ENCODE measurements at places on chromosomes 6 and 20.
A peak's percentile ranks its signal among the peaks of the same experiment; 100 is the strongest.

- peak; percentile 93 for DNase-seq
Measured at GRCh38 chr6:79544939-79545450, 7.8 kb upstream of the LCA5 start.

- DNase-seq = no peak
Measured at GRCh38 chr6:81612136-81612535, 140.3 kb downstream of the TENT5A start.

GRCh38 chr6:128149796-128150195, 248.9 kb upstream of the THEMIS start:
- no peak for DNase-seq

- DNase-seq = no peak
Measured at GRCh38 chr20:39021748-39022147, 59.6 kb downstream of the DHX35 start.

- no peak for DNase-seq
Measured at GRCh38 chr6:164533045-164533362, 776.4 kb downstream of the C6orf118 start.

- no peak for DNase-seq
Measured at GRCh38 chr20:8631271-8631670, 437.6 kb upstream of the PLCB4 start.

- no peak for DNase-seq
Measured at GRCh38 chr6:138500867-138501446, 1.7 kb upstream of the NHSL1 start.

- no peak for DNase-seq
Measured at GRCh38 chr6:51466427-51466826, 621.0 kb downstream of the PKHD1 start.

DNA sequence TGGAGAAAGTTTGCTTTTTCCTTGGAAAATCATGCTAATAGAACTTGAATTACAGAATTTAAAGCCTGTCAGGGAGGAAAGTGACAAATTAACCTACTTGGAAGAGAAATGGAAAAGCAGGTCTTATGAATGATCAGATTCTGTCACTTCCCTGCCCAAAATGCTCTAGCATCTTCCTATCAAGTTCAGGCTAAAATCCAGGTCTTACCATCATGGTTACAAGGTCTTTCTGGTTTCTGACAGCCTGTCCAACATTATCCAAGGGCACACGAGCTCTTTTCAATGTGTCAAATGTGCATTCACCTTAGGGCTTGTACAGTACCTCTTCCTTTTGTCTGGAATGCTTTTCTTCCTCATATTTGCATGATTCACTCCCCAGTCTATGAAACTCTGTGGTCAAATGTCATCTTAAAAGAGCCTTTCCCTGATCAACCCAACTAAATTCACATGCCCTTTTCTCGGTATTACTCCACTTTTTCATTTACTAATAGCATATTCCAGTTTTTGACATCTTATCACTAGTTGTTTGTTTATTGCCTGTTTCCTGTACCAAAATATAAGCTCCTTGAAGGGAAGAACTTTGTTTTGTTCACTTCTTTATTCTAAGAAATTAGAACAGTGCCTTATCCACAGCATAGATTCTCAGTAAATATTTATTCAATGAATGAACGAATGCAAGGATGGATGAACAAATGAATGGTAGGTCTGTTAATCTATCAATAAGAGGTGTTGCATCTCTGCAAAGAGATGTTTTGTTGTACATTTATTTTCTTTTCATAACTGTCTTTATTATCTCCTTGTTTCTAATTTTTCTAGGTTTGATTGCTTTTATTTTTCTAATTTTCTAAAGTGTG, 139.5 kb downstream of the BCAS1 start:
- DNase-seq = no peak

DNA sequence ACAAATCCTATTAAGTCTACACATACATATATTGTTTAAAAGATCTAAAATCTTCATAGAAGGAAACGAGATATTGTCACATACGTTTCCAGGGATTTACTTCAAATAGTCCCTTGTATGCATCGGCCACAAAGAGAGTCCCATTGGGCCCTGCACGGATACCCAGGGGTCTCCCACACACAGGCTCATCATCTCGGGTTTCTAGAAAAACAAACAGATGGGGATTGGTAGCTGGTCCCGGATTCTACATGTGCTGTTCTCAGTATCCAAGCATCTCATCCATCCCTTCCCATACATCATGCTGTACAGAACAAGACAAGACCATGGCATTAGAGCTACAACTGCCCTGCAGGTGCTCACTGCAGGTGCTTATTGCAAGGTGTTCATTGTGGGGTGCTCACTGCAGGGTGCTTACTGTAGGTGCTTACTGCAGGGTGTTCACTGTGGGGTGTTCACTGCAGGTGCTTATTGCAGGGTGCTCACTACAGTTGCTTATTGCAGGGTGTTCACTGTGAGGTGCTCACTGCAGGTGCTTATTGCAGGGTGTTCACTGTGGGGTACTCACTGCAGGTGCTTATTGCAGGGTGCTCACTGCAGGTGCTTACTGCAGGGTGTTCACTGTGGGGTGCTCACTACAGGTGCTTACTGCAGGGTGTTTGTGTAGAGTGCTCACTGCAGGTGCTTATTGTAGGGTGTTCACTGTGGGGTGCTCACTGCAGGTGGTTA, 21.0 kb downstream of the APMAP start:
- no peak for DNase-seq

GRCh38 chr6:138492113-138492512, 7.2 kb downstream of the NHSL1 start:
- DNase-seq = no peak

DNA sequence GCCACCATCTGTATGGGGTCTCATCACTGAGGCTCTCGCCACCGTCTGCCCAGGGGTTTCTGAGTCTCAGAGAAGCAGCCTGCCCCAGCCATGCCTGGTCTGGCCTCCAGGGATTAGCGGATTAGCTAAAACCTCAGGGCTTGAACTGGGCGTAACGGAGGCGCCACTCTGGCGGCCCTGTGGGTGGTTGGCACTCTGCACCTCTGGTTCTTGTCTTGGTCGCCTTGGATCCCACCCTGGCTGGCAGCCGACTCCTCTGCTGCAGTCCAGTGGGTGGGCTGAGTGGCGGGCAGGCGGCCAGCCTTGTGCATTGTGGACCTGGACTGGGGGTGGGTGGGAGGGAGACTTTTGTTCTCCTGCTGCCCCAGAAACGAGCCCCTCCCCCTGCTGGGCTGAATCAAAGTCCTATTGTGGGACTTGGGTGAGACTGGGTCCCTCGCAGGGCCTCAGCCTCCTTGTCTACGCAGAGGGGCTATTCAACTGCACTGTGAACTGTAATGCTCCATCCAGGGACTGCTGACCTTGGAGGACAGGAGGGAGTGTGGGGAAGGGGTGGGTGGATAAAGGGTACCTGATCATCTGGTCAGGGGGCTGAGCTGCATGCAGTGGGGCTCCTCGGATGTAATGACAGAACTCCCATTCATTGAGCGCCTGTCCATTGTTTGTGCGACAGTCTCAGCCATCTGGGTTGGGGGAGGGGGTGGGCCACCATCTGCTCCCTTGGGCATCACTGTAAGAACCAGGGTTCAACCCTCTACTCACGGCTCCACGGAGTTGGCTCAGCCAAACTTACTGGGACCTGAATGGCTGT, 23.9 kb downstream of the SUN5 start:
- DNase-seq = no peak

- no peak for DNase-seq
Measured at GRCh38 chr20:9417665-9418064, 96.7 kb upstream of the LAMP5 start.

DNA sequence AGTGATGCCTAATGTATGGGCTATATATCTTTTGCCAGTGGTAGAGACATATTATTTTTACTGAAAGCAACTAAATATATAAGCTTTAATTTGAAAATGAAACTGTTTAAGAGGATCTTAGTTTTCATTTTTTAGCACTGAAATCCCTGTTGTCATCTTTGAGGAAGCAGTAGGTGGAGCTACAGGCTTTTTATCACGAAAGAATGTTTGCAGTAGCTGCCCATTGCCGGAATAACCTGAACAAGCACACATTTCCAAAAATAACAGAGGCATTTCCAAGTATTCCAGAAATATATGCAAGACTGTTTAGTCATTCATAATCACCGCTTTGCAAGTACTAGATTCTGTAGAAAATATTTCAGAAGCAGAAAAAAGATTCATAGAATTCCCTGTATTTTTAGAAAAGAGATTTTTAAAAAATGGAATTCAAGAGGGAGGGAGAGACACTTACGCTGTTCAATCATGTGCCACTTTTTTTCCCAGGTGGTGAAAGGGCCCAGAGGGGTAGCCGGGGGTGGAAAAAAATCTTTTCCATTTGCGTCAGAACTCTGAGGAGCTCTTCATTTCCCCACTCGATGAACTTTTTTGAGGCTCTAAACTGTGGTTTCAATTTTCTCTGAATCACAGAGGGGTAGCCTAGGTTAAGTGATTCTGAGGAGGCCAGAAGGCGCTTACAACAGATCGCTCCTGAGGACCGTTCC, 142.5 kb upstream of the FERMT1 start:
- peak; percentile 2 for DNase-seq

DNA sequence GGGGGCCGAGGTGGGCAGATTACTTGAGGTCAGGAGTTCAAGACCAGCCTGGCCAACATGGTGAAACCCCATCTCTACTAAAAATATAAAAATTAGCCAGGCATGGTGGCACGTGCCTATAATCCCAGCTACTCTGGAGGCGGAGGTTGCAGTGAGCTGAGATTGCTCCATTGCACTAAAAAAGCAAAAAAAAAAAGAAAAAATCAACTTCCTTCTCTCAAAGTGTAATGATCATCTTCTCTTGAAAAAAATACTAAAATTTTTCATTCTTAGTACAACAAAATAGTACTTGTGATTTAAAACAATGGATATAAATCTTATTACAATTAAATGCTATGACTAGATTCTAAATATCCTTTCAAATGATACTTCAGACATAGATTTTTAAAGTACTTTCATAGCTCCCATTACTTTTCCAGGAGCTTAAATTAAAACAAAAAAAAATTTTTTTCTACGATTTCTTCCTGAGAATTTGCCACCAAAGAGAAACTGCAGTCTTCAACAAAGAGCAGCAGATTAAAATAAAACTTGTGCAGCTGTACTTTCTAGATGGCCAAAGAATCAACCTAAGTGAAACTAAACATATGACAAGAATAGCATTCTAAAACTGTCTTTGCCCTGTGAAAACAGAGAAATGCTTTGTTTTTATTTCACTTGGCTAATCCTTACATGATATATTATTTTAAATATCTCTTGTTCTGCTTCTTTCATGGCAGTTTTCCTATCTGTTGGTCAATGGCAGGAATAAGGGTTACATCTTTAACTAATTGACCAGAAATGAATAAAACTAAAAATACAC, 75.2 kb downstream of the MAP3K5 start:
- no peak for DNase-seq

DNA sequence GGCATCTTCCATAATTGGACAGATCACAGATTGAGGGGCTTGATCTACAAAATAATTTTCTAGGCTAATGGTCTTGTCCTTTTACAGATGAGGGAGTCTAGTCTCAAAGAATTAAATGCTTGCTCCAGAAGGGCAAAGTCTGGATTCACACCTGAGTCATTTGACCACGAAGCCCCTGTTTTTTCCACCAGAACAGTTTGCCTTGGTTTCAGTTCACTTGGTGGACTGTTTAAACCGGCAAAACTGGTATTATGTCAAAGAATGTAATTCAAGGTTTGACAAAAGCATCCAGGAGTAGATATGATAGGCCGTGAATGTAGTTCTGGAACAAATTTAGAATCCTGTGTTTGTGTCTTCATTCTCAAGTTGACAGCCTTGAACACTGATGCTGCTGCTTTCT, 3.3 kb downstream of the MYO6 start:
- DNase-seq = no peak

DNA sequence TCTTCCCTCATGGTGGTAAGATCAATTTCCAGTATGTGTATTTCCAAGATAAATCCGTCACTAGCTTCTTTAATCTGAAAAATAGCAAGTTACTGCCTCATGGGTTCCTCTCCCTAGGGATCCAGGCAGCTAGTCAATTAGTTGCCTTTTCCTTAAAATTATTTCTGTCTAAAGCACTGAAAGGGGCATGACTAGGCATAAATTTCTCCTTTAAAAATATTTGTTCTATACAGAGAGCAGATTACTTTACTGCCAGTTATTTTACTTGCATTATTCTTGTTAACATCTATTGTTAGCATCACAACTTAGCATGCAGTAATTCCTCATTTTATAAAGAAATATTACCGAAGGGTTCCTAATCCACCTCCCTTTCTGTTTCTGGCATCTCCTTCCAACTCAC, 1.4 kb downstream of the MTCL3 start:
- DNase-seq = no peak

GRCh38 chr6:128438393-128438792, 82.0 kb downstream of the PTPRK start:
- peak; percentile 32 for DNase-seq

- DNase-seq = peak; percentile 18
Measured at GRCh38 chr20:57594092-57594951, 25.9 kb downstream of the ZBP1 start.

- DNase-seq = no peak
Measured at GRCh38 chr6:22632581-22633145, 63.3 kb downstream of the HDGFL1 start.

DNA sequence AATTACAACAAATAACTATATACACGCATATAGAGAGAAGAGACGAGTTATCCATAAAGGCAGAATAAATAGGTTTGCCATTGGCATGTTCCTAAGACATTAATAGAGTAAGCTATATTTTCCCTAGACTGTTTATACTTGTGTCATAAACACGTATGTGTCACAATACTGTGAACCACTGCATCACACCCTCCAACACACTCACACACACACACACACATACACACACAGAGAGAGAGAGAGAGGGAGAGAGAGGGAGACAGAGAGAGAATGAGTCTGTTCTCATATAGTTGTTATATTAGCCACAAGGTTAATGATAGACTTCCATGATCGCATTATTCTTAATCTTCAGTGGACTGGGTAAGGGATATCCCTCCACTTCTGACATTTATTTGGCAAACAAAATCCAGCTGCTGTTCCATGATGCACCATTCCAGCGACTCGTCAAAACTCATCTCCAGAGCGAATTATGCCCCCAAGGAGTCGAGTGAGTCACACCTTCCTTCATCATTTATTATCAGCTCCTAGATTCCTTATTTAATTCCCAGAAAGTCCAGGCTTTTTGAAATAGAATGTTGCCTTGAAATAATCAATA, 82.8 kb upstream of the HIVEP1 start:
- DNase-seq = peak; percentile 32

GRCh38 chr6:104957301-104958177, 632 bp downstream of the LIN28B start:
- no peak for DNase-seq

DNA sequence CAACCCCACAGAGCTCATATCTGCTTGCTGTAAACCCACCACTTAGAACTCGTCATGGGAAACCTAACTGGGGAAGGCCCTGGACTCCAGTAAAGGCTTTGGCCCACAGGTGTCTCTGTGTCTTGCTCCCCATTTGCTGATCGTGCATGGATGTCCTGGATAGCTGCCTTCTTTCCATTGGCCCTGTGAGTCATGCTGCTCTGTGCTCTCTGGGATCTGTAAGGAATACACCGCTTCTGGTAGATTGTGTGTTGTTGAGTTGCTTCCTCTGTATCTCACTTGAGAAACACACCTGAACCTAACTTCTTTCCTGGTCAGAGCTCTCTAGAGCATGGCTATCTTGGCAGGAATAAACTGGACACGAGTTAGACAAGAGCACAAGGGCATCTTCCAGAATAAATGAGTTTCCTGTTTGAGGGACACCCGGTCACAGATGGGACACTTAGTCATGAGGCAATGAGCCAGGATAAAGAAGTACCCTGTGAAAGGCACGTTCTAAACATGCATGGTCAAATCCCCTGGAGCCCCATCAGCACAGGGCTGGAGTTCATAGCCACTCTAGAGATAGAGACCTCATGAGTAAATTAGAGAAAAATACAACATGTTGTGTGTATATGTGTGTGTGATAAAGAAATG, 99.6 kb upstream of the TMEM170B start:
- DNase-seq = no peak

Measured in MG63 (cell line).